NCI-H2227 treated with DMSO at 0.1 percent for 48 hours (cell line): ENCODE measurements at places on chromosomes 3 and 15.

DNA sequence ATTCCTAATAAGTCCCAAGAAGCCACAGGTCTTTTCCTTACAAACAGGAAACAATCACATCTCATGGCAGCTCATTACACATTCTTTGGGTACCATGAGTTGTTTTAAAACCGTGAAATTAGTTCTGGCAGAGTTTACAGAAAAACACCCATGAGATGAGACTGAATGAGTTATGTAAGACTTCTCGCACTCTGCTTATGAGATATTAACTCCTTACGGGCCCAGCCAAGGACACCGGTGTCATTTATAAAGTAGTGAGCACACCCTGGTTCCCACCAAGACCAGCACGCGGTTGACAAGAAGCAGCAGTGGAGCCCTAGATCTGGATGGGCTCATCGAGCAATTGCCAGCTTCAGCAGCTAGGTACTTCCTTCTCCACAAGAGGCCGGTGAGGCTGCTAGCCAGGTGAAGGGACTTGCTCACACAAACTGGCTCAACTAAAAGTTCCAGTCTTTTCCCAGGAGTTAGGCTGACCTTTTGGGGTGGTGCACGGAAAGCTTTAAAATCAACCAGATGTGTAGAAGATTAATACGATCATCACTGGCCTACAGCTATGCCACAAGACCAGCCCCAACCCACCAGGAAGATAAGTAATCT lies 318.6 kb upstream of the ICE2 start:
- no peak for DNase-seq

DNA sequence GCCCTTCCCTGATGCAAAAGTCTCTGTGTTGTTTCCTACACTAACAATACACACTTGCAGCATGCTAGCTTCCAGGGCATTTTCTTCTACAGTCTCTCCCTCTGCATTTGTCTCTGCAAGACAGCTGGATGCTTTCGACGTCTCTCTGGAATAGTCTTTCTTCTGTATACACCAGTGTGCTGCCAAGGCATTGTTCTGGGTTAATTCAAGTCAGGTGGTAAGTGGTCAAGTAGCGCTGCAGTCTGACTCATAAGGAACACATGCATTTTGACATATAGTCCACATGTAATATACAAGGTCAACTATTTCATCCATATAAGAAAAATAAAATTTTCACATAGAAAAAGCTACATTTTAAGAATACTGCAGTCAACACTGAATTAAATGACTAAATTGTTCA lies 92.7 kb downstream of the MYLK start:
- DNase-seq, result no peak

DNA sequence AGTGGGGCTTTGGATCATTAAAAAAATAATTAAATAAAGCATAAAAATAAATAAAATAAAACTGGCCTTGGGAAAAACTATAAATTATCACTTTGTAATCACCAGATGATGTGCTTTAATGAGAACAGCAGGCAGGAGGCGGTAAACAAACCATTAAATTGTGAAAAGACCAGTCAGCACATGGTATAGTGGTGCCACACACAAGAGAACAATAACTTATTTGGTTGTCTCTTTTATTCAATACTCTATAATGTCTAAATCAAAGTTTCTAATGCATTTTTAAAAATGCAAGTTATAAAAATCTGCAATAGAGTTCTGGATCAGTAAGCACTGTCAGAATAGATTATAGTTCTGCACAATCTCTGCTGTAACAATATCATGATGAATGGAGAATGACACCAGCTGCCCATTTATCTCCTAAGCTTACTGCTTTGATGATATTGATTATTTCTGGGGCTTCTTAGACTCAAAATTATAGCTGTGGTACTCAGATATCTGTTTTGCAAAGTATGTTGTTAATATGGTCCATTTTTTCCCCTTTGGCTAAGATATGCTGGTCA lies 259.3 kb downstream of the NAALADL2 start:
- no peak for DNase-seq

- no peak for DNase-seq
Measured at GRCh38 chr3:181726351-181727330, 14.9 kb downstream of the SOX2 start.

DNA sequence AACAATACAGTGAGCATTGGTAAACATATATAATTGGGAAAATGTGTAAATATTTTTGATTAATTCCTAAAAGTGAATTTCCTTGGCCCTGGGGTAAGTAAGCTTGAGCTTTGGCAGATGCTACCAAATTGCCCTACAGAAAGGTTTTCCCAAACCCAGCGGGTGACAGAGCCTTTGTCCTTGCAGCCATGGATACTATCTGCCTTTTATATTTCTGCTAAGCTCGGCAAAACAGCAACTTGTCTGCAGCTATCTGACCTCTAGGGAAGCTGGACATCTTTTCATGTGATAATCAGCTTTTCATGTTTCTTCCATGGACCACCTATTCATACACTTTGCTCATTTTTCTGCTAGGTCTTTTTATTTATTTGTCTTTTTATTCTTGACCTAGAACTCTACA lies 64.7 kb upstream of the SEC22A start:
- no peak for DNase-seq

DNA sequence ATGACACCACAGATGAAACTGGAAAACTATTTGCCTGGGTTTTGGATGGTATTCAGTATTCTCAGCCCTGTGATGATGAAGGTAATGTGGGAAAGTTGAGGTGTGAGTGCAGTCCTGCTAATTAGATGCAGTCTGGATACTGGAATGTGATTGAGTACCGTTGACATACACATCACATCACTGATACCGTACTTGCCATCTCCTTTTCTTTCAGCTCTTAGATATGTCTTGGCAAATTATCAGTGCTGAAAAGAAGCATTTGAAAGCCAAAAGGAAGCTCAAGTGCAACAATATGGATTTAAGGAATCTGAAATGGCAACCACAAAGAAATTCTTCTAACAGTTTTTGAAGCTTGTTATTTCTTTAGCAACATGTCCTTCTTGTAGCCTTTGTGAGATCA lies 381.4 kb upstream of the TGFBR2 start:
- no peak for DNase-seq

- DNase-seq, result no peak
Measured at GRCh38 chr3:165643425-165643824, 193.8 kb downstream of the BCHE start.

GRCh38 chr3:16346413-16347081 lies 81.5 kb downstream of the OXNAD1 start:
- DNase-seq, result no peak
